ENCODE measurements at places on chromosomes 7 and 10.

GRCh38 chr10:97003804-97004201, 171.7 kb downstream of the LCOR start:
- DNase-seq, result no peak

DNA sequence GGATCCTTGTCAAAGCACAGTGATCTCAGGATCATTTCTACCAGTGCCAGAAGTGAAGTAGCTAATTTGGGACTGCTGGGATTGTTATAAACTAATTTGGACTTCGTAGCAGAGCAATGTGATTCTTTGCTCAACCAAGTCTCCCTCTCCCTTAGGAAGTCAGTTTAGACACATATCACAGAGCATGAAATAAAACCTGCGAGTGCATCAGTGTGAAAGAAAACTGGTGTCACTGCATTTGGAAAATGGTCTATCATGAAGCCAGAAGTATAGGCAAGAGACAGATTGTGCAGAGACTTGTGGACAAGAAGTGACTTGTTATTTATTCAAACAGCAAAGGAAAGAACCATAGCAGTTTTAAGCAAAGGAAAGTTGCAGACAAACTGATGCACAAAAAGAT, 560.5 kb upstream of the NRG3 start:
- no peak for DNase-seq

- DNase-seq, result no peak
Observed at GRCh38 chr7:92058040-92058439, 76.2 kb downstream of the CYP51A1 start.

- DNase-seq, result peak; percentile 6
Observed at GRCh38 chr7:129644634-129645230, 33.2 kb downstream of the NRF1 start.

- DNase-seq, result no peak
Observed at GRCh38 chr7:149261829-149262617, at the start of gene ZNF783. Gene ZNF783 (plus strand): TSS chr7:149262196. CDS start chr7:149262334, 138 bp downstream.

GRCh38 chr7:131124001-131124629, 203.6 kb upstream of the MKLN1 start:
- no peak for DNase-seq

- no peak for DNase-seq
Observed at GRCh38 chr7:3238525-3239210, 62.4 kb upstream of the SDK1 start.

- DNase-seq, result no peak
Observed at GRCh38 chr7:129162732-129163131, 18.2 kb downstream of the TSPAN33 start.

DNA sequence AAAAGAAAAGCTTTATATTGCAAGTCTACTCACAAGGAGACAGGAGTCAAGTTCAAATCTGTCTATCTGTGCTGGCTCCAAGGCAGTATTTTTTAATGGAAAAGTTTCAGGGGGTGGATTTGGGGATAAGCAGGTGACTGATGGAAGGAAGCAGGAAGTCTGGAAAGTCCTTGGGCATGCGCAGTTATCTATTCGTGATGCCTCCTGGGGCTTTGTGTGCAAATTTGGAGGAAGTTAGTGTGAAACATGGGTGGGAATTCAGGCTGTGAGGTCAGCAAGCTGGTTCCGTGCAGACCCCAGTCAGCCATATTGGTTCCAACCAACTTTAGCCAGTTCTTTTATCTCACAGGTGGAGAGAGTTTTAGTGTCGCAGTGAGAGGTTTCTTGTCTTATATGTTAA, 140.0 kb downstream of the FRMD4A start:
- no peak for DNase-seq

- DNase-seq, result no peak
Observed at GRCh38 chr10:42942279-42942950, 134.5 kb upstream of the RET start.

DNA sequence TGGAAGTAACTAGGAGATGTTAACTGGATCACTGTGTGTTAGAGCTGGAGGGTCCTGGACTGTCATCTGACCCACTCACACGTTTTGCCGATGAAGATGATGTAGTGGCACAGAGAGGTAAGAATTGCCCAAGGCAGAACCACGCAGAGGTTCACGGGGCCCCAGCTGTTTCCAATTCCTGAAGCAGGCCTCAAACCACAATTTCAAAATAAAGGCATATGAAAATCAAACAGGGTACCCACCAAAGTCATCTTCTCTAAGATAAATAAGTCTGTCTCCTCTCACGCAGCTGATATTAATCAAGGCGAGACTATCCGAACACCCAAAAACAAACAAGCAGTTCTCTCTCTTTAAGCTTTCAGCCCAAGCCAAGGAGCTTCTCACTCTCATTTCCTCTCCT, 113.3 kb upstream of the JCAD start:
- DNase-seq, result no peak

DNA sequence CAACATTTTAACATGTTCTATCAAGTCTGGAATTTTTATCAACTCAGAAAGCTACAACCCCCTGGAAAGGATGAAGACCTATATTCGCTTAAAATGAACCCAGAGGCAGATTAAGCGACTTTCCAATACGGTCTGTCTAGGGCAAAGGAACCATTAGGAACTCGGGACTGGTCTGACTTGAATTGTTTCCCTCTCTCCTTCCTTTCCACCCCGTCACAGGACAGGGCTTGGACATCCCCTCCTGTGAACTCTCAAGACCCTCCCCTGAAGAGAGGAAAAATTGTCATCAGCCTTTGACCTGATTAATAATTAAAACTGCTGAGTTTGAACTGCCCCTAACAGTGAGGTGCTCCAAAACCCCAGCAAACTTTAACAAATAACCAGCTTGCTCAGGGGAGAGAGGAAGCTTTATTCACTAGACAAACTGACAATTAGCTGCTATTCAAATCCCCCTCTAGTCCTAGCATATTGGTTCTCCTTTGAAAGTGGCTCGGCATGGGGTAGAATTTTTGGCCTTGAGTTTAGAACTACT, 22.6 kb upstream of the SLF2 start:
- no peak for DNase-seq

- DNase-seq, result no peak
Observed at GRCh38 chr7:141418066-141418465, 133.1 kb upstream of the AGK start.

GRCh38 chr7:95908499-95908898, 136.1 kb downstream of the DYNC1I1 start:
- DNase-seq, result no peak

DNA sequence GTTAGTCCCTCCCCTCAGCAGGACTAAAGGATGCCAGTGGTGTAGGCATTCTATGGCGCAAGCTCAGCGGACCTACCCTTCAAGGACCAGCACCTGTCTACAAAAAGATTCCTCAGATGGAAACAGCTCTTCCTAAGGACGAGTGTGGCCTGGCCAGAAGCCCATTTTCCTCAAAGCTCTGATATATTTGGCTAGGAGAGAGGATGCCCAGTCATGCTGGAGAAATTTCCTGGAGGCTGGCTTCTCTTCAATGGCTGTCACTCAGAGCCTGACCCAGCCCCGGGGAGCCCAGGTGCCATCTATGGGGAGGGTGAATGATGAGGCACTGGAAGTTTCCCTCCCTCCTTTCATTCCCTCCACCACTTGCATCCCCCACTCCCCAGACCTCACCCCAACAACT, 111.5 kb downstream of the PLXNA4 start:
- DNase-seq, result no peak

- DNase-seq, result no peak
Observed at GRCh38 chr7:4707980-4708411, 25.9 kb downstream of the FOXK1 start.

DNA sequence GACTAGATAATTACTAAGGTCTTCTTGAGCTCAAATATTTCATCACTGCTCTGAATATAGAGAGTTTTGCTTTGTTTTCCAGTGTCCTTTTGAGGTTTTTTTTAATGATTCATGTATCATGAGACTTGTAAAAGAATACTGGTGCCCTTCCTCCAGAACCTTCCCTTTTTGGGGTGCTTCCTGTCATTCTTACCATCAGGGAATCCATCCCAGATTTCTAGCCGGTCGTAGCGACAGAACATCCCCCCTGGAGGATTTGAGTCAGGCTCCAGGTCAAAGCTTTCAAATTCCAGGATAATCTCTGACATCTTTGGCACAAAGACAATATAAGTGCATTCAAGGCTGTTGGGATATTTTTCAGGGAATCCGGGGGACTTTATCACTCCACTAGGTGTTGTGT, 71.0 kb downstream of the NRP1 start:
- no peak for DNase-seq

- no peak for DNase-seq
Observed at GRCh38 chr10:100637785-100638184, 102.0 kb downstream of the HIF1AN start.

- DNase-seq, result peak; percentile 72
Observed at GRCh38 chr7:28355635-28356319, 56.5 kb upstream of the CREB5 start.

DNA sequence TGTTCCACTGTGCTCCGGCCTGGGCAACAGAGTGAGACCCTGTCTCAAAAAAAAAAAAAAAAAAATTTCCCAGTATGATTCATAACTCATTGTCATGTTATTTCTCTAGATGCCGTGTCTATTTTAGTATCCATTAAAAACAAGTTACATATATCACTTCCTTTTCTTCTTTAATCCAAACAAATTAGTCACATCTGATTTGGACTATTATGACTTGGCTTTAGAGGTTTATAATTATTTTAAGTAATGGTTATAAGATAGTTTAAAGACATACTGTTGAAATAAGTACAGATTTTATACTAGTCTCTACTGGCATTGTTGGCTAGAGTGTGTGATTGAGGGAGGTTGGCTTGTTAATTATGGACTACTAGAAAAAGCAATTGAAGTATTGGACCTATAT, 53.3 kb downstream of the ZMYND11 start:
- DNase-seq, result no peak

- DNase-seq, result no peak
Observed at GRCh38 chr7:121079425-121080169, 91.1 kb downstream of the CPED1 start.

- DNase-seq, result no peak
Observed at GRCh38 chr10:133249094-133249780, 11.6 kb downstream of the VENTX start.

DNA sequence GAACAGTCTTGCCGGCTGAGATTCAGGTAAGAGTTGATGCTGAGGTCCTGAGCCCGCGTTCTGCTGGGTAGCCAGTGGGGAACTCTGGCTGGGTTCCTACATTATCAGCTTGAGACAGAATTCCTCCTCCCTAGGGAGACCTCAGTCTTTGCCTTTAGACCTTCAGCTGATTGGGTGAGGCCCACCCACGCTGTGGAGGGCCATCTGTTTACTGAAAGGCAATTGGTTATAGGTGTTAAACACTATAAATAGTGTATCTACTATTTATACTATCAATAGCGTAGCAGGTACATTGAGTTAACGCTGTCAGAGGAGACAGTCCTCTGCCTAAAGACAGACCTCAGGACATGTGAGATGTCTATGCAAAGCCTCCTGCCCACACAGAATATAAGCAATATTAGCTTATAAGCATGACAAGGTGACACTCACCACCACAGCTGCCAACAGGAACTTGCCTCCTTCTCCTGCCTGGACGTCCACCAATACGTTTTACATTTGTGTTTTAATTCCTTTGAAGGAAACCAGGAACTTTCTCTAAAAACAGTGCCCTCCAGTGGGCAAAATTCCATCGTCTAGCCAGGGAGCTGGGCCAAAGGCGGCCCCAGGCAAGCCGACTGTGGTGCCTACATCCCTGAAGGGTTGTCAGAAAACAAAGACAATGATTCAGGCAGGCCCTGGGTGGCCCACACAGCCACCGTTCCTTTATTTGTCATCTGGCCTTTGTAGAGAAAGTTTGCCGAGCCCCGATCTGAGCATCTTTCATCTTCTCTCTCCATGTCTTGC, 58.8 kb downstream of the INSIG1 start:
- no peak for DNase-seq

GRCh38 chr7:41869596-41869995, 166.7 kb upstream of the INHBA start:
- peak; percentile 43 for DNase-seq

- no peak for DNase-seq
Observed at GRCh38 chr7:73674468-73675124, 7.0 kb downstream of the VPS37D start.

DNA sequence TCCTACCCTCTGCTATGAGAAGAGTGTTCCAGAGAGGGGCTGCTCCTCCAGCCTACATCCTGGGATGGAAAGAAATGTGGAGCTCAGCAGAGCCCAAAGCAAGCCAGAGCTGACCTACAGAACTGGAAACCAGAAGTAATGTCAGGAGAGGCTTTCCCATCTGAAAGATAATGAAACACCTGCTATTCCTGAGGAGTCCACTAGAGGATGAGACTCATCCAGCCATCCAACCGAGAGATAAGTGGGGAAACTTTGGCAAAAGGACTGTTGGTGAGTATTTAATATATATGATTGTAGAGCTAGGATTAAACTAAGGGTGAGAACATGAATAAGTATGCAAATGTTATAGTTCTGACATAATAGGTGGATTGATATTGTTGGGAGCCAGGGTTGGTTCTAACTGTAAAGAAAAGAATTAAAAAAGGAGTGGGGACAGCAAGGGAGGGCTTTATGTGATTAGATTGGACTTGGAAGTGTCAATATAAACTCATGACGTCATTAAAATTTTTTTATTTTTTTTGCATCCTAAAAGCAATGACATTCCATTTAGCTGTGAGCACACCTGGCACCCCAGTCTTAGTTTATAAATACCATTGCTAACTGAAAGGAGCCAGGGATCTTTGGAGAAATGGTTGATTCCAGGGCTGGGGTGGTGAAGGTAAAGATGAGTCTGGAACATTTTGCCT, 312.8 kb upstream of the NFE2L3 start:
- no peak for DNase-seq

Data from retinal pigment epithelial cell (primary cell).